Activated gamma-delta T cell treated with Interleukin-2 at 50 U/mL for 16 hours (primary cell): ENCODE measurements at places on chromosomes 5 and 9.

DNA sequence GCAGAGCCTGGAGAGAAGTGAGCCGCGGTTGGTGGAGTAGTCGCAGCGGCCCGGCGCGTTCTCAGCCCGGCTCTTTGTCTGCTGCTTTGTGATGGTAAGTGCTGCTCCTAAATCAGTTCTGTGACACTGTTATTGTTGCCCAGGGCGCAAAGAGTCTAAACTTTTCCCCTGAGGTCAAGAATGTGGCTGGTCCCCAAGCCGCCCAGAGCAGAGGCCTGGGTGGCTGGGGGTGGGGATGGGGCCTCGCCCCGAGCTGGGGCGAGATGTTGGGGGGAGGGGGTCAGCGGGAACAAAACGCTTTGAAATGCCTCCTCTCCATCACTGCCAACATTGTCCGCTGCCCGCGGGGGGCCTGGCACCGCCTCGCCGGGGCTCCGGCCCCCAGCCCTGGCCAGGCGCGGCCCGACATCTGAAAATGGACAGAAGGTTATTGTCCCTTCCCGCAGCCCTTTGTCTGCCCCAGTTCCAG is 11.7 kb upstream of the CERCAM start:
- DNase-seq: no peak

DNA sequence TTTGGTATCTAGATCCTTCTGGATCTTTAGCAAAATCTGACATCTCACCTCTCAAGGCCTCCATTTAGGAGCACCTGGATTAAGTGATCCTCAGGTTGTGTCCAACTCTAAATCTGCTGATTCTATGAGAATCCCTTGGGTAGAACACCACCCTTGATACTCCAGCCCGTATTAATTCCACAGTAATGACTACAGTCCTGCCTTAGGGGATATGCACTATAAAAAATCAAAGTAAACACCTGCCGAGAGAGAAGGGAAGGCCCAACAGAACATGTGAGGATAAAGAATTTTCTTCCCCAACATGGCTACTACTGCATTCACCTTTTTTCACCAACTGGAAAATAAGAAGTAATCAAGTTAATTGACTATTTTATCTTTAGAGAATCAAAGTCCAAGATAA is 27.6 kb downstream of the DAP start:
- DNase-seq: no peak

GRCh38 chr9:131937451-131937850 is 142.2 kb downstream of the MED27 start:
- no peak for DNase-seq

- no peak for DNase-seq
These were observed 62.7 kb upstream of the CPLX2 start for GRCh38 chr5:175808711-175809110.

DNA sequence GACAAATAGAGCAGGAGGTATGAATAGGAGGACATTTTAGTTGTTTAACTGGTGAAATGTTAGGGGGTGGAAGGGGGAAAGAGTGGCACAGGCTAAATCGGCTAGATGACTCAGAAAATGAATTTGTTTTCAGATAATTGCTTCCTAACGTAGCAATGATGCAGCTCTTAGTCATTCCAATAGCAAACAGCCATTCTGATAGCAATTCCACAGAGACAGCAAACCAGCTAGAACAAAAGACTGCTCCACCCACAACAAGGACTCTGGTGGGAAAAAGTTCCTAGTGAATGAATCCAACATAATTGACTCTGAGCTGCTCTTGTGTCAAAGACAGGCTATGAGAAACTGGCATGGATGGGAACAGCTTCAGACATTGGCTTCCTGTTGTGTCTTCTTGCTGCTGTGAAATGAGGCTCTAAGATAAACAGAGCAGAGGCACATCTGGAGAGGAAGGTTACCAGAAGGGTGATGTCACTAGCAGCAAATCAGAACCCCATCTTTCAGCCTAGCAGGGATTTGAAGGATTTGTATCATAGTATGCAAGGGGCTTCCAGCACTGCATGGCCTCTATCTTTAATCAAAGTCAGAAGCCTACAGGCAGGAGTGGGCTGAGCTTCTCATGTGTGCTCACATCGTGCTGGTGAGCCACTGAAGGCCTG is 28.1 kb upstream of the F2RL1 start:
- no peak for DNase-seq
